ENCODE measurements at places on chromosomes 6 and 20.

- no peak for DNase-seq
These were observed 66.1 kb downstream of the FAM50B start for GRCh38 chr6:3915076-3915791.

GRCh38 chr20:36493051-36493800 is 48.1 kb upstream of the MYL9 start:
- DNase-seq = no peak

- DNase-seq = no peak
These were observed 44.8 kb upstream of the IYD start for GRCh38 chr6:150324044-150324443.

GRCh38 chr6:159311618-159312017 is 142.4 kb downstream of the FNDC1 start:
- no peak for DNase-seq

Data from AG04450 (cell line).